ENCODE measurements at places on chromosomes 3 and 15. TPM values are rescaled to one million over a fixed set of nuclear protein-coding genes. Genes with fewer than 3 reads are reported as not detected.

Gene BFSP2
- total RNA-seq = 3.4 TPM

DNA sequence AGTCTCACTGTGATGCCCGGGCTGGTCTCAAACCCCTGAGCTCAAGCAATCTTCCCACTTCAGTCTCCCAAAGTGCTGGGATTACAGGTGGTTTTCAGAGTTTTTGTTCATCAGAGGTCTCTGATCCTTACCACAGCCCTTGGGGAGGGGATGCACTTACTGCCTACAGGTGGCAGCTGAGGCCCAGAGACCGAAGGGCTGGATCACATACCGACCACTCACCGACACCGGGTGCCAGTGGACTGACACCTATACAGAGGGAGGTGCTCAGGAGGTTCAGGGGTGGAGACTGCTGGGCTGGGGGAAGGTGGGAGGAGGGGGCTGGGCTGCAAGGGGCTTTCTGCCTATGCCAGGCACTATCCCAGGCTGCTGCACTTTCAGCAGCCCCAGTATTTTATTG lies 19.5 kb downstream of the DUSP7 start:
- DNase-seq = no peak

DNA sequence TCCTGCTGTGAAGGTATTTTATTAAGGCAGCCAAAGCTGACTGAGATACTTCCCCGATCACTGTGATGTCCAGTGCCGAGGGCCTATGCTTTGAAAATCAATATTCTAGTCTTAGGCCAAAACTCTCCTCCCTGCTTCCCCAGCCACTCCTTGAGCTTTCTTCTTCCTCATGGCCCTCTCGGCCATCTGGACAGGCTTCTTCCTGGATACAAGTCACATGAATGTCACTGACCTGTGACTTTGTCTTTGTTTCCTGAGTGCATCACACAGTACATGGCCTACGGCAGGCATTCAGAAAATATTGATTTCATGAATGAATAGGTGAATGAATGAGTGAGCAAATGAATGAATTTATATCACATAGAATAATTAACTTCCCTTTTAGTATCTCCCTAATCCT lies 24.6 kb upstream of the HES1 start:
- DNase-seq = no peak

DNA sequence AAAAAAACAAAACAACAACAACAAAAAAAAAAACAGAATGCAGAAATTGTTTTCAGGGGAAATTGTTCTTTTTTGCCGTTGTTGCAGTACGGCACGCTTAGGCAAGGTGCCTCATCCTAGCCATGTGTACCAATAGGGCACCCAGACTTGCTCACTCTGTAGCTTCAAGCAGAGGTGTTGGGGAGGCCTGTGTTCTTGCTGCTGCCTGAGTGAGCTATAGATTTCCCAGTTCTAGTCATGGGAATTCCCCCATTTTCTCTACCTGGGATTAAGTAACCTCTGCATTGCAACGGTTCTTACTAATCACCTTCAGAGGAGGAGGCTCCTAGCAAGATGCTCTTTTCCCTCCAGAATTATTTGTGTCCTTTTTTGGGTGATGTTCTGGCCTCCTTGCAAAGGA lies 12.9 kb upstream of the PARL start:
- DNase-seq = no peak

GRCh38 chr3:144643771-144644198 lies 672.2 kb downstream of the DIPK2A start:
- peak; percentile 92 for DNase-seq

DNA sequence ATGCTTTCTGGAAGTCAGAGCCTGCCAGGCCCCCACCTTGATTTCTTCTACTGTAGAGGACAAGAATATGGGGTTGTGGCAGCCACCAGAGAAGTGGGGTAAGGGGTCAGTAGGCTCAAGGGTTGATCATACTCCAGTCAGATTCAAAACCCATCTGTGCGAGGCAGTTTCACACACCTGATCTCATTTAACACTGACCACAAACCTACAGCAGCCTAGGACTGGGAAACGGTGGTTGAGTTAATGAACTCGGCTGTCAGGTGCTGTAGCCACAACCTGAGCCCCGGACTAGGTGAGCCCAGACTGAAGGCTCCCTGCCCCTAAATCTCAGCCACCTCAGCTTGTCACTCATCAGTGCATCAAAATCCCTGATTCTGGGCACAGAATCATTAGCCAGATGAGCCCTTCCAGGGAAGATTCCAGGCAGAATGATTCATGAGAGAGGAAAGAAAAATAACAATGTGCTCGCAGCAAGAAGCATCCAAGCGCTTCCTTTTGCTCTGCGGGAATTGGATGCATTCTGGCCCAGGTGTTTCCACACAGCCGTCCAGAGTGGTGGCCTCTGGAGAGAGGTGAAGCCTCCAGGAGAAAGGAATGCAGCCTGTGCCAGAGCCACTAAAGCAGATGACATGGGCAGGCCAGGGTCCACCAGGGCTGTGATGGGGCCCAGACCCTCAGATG lies 102.1 kb downstream of the SRGAP3 start:
- DNase-seq = no peak

DNA sequence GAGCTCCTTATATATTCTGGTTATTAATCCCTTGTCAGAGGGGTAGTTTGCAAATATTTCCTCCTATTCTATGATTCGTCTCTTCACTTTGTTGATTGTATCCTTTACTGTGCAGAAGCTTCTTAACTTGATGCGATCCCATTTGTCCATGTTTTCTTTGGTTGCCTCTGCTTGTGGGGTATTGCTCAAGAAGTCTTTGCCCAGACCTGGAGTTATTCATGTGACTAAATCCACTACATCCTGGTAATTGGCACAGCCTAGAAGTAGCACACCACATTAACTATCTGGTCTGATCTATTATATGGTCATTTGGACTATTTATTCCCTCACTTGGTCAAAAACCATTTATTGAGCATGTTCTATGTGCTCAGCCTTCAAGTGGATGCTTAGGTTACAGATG lies 164.8 kb upstream of the ATP11B start:
- no peak for DNase-seq

DNA sequence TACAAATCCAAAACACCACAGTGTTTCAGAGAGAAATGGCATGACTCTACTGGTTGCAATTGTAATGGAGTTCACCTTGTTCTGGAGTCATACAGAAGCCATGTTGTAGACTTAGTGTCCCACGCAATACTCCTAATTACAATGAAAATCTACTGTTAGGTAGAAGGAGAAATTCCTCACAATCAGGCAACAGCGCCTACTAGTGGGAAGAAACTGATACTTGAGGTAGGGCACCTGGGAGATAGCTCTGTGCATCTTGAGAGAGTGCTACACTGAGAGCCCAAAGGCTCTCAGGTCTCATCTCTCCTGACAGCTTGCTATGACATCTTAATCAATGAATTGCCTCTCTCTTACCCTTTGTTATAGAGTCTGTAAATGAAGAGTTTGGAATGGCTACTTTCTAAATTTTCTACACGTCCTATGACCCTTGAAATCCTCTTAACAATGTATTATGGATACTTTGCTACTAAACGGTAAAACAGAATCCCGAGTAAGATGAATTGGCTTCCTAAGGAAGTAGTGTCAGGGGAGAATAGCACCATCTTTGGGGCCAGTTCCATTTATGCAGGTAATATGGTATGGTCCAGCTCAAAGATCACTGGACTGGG lies 422.7 kb upstream of the TPRG1 start:
- DNase-seq = no peak

Gene ARL14
- total RNA-seq = 1.9 TPM

- no peak for DNase-seq
These were observed 13.1 kb downstream of the RYK start for GRCh38 chr3:134237454-134238145.

- no peak for DNase-seq
These were observed 78.9 kb downstream of the FAM81A start for GRCh38 chr15:59516655-59517461.

- DNase-seq = no peak
These were observed 37.1 kb downstream of the SEC22C start for GRCh38 chr3:42544492-42545283.

- no peak for DNase-seq
These were observed 7.8 kb upstream of the NUP210 start for GRCh38 chr3:13427662-13428603.

Gene CRELD1
- 31.5 TPM for total RNA-seq

- DNase-seq = no peak
These were observed 163.9 kb downstream of the CBLB start for GRCh38 chr3:105704726-105705410.

GRCh38 chr3:169661361-169662131 lies 2.0 kb downstream of the MECOM start:
- DNase-seq = peak; percentile 48

Gene MUSTN1
- 6.7 TPM for total RNA-seq

Gene CHST2
- total RNA-seq = 17.3 TPM

GRCh38 chr15:54829821-54830220 lies 366.9 kb downstream of the RSL24D1 start:
- no peak for DNase-seq

Gene PLSCR2
- total RNA-seq = not detected

GRCh38 chr3:36843065-36844051 lies 79.0 kb upstream of the DCLK3 start:
- no peak for DNase-seq

GRCh38 chr3:121637922-121638321 lies 22.8 kb downstream of the HCLS1 start:
- DNase-seq = no peak

GRCh38 chr3:160851629-160852210 lies 95.7 kb downstream of the PPM1L start:
- DNase-seq = no peak

Gene SAXO2
- total RNA-seq = 2.4 TPM

DNA sequence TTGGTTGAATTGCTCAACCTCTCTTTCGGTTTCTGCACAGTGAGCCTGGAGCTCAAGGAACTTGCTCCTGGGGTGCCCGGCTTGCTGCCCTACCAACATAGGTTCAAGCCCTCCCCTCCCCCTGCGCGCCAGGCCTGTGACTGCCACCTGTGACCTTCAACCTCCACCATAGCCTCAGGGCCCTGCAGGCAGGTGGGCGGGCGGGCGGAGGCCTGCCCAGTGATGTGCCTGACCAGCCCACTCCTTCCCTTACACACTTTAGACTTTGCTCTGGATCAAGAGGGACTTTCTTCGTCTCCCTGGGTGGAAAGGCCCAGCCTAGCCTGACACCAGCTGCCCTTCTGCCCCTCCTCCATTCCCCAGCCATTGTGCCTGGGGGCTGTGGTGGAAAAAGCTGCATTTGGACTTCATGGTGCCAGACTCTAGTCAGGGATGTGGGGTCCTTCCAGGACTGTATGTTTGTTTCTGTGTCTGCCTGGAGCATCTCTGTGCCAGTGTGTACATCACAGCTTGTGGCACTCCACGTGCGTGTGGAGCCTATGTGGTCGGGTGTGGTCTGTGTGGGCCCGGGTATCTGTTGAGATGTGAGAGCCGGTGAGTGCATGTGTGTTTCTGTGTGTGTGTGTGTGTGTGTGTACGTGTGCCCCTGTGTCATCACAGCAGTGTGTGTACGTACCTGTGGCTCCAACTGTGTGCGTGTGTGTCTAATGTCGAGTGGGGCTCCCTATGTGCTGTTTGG lies 9.5 kb downstream of the PRKCD start:
- DNase-seq = no peak

DNA sequence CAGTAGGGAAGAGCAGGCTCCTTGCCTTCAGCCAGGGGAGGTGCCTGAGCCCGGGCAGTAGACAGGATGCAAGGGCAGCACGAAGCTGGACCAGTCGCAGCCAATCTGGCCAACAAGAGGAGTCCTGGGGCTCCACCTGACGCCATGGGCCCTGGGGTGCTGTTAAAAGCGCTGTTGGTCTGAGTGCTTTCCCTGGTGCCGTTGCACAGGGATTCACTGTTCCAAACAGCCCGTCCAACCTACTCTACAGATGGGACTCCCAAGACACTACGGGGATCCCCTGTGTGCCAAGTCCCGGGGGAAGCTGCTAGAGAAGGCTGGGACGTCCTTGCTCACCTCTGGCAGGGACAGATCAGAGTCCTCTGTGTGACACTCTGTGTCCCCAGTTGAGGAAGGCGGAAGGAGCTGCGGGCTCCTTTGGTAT lies 632 bp downstream of the CTSH start:
- no peak for DNase-seq

Gene CDCP1
- 0.72 TPM for total RNA-seq

Gene ZBED2
- 8.7 TPM for total RNA-seq

DNA sequence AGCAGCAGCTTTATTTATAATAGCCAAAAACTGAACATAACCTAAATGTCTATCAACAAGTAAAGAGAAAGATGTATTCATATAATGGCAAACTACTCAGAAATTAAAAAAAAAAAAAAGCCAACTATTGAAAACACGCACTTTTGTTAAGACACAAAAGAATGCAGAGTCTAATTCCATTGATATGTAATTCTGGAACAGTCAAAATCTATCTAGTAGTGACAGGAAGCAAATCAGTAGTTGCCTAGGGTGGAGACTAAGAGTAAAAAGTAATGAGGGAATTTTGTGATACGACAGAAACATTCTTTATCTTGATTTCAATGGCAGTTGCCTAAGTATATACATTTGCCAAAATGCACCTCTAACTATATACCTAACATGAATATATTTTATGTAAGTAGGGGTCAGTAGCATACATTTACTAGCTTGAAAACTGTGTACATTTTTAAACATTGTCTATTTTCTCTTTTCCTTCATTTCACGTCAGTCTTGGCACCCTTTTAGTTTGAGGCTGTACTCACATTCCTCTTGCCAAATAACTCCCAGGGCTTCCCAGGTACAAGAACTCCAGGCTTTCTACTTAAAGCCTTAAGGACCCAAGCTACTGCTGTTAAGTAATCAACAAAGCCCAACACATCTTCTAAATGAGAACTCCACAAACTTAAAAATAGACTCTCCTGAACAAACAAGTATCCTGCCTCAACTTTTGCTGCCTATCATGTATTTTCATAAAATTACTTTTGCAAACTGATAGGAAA lies 54.7 kb downstream of the ADAM10 start:
- DNase-seq = peak; percentile 10

DNA sequence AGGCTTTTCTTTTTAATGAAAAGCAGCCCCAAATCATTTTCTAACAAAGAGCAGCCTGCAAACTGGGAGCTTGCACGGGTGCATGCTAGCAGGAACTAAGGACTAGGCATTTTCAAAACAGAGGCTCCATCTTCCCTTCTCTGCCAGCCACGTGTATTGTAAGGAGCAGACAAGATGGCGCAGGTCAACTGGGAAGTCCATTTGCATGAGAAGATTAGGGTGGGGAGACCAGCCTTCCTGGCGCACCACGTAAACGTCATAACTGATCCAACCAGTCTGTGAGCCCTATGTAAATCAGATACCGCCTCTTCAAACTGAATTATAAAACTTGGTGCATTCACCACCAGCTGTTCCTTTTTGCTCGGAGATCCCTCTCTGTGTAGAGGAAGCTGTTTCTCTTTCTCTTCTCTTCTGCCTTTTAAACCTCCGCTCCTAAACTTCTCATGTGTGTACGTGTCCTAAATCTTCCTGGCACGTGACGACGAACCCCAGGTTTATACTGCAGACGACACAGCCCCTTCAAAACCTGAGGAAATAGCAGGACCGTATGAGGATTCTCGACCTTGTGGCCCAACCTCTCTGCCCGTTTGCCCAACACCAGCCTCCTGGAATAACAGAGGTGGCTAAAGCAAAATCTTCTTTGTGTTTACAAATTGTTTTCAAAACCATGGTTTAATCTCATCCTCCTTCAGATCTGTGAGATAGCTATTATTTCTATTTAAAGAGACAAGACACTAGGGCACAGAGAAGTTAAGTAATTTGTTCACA lies 26.4 kb upstream of the SLC30A4 start:
- no peak for DNase-seq

All from umbilical cord (tissue), 2 donors.